NCI-H187 treated with DMSO at 0.1 percent for 48 hours (cell line): ENCODE measurements at places on chromosomes 12 and 14.

DNA sequence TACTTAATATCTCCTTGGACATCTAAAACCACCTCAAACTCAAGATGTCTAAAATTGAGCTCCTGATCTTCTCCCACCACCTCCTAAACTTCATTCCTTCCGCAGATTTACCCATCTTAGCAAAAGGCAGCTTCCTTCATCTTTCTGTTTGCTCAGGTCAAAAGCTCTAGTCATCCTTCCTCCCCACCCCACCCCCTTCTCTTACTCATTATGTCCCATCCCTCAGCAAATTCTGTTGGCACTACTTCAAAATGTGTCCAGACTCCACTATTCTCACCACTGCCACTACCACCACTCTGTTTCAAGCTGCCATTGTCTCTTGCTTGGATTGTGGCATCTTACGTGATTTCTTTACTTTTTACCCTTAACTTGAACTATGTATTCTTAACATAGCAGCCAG lies 59.2 kb upstream of the ZDHHC17 start:
- no peak for DNase-seq

- no peak for DNase-seq
Observed at GRCh38 chr14:67574806-67575205, 25.3 kb downstream of the PIGH start.

GRCh38 chr14:102063109-102063807 lies 23.6 kb downstream of the HSP90AA1 start:
- DNase-seq, result no peak

DNA sequence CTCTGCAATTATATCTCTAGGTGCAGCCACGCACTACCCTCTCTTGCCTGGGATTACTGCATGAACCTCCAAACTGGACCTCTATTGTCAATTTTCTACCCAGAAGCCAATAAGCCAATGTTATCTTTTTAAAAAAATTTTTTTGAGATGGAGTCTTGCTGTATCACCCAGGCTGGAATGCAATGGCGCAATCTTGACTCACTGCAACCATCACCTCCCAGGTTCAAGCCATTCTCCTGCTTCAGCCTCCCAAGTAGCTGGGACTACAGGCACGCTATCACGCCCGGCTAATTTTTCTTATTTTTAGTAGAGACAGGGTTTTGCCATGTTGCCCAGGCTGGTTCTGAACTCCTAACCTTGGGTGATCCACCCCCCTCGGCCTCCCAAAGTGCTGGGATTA lies 11.2 kb upstream of the PXN start:
- DNase-seq, result no peak

GRCh38 chr12:92675092-92675865 lies 27.5 kb upstream of the PLEKHG7 start:
- no peak for DNase-seq

DNA sequence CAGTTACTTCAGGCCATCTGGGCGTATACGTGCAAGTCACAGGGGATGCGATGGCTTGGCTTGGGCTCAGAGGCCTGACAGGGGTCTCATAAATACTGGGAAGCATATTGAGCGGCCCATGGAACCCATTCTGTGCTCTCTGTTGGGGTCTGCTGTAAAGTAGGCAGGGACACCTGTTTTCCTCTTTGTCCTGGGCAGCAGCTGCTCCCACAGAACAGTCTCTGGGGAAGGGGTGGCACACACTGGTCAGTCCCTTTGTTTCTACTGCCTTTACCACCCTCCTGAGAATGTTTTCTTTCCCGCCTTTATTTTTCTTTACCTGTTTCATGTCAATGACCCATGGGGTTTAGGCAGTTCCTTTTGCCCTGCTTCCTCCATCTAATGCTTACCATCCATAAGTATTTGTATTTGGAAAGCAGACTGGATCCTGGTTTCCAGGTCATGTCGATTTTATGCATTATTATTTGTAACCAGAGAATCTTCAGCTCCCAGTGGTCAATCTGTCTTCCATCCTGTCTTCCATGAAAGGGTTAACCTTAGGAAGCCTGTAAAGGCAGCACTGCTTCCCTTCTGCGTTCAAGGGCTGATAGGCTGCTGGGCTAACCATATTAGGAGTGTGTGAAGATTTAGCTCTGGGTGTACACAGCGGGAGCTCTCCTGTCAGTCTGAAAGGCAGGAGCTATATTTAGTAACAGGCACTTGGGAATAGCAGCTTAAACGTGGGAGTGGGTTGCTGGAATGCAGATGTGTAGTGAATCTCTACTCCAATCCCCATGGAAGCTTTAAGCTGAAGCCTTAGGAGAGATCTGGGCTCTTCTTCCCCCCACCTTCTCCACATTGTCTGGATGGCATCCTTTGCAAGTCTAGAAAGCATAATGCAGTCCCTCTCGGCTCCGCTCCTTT lies 124.0 kb downstream of the DYRK2 start:
- peak; percentile 62 for DNase-seq

- no peak for DNase-seq
Observed at GRCh38 chr12:117444781-117445180, 83.4 kb upstream of the NOS1 start.

- no peak for DNase-seq
Observed at GRCh38 chr12:124388679-124389137, 93.8 kb downstream of the RFLNA start.
